CD14-positive monocyte (primary cell): ENCODE measurements at places on chromosomes 3 and 15.

- DNase-seq: no peak
Measured at GRCh38 chr3:161545824-161546223, 49.2 kb downstream of the OTOL1 start.

DNA sequence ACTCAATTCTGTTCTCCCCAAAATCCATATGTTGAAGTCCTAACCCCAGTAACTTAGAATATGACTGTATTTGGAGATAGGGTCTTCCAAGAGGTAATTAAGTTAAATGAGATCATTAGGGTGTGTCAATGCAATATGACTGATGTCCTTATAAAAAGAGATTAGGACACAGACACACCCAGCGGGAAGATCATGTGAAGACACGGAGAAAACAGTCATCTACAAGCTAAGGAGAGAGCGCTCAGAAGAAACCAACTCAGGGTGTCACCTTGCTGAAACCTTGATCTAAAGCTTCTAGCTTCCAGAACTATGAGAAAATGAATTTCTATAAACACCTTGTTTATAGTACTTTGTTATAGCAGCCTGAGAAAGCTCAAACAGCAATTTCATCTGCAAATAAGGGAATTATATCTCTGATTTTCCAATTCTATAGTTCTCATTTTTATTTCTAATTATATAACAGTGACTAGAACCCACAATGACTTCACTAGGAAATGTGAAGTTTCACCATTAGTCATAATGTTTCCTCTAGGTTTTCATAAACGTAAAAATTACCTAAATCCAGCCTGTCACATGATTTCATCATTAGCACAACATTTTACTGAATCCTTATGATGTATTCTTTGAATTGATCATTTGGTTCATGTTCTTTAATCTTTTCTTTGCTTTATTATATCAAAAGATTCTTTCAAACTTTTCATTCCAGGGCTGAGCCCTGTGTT lies 459.1 kb upstream of the MDFIC2 start:
- DNase-seq: peak; percentile 43

DNA sequence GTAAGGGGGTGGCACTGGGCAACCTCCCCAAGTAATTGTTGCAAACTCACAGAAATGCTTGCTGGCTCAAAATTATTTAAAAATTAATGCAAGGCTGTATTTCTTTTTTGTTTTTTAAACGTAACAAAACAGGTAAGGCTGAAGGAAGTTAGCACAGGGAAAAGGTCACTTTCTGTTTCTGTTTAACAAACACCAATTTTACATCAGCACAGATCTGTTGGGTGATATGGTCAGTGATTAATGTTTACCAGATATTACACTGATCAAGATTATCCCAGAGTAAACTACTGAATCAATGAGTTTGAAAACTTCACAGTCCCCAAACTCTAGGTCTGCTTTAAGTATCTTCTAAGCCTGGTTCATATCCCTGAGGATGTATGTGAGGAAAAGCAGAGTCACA lies 558.0 kb downstream of the FOXP1 start:
- DNase-seq: no peak

DNA sequence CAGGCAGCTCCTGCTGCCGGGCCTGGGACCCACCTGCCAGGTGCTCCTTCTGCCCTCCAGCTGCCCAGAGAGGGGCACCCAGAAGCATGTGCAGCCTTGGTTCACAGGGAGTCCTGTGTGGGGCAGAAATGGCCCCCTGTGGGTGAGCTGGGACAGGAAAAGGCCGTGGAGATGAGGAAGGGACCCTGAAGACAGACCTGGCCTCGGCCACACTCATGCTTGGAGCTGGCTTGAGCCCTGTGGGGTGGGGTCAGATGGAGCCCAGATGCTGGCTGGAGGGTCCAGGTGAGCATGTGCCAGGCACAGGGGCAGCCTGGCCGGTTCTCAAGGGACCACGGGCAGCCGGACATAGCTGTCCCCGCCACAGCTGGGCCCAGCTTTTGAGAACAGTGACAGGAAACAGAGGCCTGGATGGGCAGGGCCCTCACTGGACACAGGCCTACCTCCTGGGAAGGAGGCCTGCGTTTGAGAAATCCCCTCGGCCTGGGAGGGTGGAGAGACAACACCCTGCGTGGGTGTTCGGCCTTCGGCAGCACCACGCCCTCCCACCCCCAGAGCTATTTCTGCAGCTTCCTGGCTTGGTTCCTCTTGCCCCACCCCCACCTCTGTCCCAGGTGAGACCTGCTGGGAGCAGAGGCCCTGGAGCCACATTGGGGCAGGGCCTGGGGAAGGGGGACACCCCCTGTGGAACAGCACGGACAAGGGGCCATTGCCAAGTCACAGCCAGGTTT lies 132.6 kb upstream of the MEF2A start:
- DNase-seq: no peak

- DNase-seq: no peak
Measured at GRCh38 chr15:35293353-35294130, 208.4 kb upstream of the NANOGP8 start.

DNA sequence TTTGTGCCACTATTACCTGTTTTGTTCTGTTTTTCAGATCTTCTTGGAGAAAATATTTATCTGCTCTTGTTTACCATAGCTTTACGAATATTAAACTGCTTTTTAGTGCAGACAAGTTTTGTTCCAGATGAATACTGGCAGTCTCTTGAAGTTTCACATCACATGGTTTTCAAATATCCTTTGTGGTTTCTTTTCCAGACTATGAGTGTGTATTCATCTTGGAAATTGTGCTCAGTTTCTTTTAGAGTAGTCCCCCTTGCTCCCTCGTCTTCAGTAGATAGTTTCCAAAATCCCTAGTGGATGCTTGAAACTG lies 1.2 kb downstream of the PIGB start:
- no peak for DNase-seq

DNA sequence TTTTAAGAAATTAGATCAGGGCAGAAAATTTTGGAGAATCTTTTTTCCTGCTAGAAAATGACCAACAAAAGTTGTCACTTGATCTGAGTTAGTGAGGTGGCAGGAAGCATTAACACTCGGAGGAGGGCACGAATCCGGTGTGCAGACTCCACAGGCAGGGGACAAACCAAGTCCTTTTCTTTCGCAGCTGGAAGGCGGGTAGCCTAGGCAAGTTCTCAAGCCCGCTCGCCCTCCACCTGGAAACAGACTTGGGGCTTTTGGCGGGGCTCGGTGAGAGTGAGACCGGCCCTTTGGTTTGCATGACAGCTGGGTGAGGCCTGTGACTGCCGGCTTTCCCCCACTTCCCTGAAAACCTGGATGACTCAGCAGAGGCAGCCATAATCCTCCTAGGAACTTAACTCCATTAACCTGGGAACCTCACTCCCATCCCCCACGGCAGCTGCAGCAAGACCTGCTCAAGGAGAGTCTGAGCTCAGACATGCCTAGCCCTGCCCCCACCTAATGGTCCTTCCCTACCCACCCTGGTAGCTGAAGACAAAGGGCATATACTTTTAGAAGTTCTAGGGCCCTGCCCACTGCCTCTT lies 134.8 kb downstream of the MFSD1 start:
- DNase-seq: no peak

DNA sequence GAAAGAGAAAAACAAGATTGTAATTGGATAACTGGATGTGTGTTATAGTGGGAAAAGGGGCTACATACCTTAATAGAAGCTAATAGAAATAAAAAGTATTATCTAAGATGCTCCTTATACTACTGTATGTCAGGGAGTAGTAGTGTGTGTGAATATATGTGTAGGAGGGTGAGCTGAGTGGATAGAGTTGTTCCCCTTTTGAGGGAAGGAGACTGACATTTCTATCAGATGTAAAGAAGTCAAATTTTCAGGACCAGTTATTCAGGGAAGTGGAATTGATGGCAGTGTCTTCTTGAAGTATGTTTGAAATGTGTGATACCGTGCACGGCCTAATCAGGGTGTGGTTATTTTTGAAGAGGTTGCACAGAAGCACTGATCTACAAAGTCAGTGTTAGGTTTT lies 49.1 kb downstream of the PCOLCE2 start:
- DNase-seq: no peak

DNA sequence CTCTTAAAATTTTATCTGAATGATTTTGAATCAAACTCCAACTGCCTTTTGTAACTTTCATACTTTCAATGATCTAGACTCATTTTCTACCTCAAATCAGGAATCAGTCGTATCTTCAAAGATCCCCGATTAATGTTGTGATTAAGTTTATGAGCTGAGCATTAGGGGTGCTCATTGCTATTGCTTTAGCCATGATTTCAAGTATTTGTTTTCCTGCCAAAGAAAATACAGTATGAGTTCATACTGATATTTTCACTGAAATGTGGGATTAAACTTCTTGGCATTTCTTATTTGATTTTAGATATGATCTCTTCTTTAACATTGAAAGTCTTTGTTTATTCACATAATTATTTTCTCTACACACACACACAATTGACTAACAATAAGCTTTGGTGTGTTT lies 785.6 kb downstream of the NTRK3 start:
- no peak for DNase-seq

DNA sequence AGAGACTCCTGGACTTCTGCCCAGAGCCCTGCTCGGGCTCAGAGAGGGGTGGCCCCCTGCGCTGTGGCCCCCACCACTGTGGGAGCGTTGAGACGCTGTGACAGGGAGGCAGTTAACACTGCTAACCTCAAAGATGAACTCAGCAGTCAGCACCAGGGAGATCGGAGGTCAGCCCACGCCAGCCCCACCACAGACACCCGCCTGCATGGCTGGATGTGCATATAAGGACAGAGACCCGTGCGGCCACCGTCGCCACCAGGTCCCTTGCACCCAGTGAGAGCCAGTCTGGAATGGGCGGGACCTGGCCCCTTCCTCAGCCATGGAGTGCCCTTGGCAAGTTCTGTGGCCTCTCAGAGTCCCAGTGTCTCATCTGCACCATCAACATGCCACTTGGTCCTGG lies 48.5 kb upstream of the FURIN start:
- DNase-seq: no peak

GRCh38 chr3:51621091-51621892 lies 49.8 kb upstream of the TEX264 start:
- peak; percentile 7 for DNase-seq

GRCh38 chr3:90040554-90040953 lies 933.1 kb downstream of the EPHA3 start:
- DNase-seq: no peak

GRCh38 chr15:94631608-94632007 lies 400.2 kb downstream of the MCTP2 start:
- DNase-seq: no peak

DNA sequence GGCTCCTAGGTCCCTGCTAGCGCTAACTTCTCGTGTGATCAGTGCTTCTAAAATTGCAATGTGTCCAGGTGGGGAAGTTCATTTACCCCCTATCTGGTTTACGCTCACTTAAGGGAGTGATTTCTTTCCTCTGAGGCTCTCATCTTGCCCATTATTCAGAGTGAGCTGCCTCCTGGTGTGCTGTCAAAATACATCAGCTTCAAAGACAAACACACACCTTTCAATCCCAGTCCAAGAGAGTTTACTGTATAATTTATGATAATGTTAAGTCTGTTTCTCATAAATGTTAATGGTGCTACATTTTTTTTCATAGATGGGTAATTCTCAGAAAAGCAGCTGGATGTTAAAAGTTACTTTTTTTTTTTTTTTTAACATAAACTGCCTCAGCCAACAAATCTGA lies 112.3 kb downstream of the RORA start:
- DNase-seq: no peak

DNA sequence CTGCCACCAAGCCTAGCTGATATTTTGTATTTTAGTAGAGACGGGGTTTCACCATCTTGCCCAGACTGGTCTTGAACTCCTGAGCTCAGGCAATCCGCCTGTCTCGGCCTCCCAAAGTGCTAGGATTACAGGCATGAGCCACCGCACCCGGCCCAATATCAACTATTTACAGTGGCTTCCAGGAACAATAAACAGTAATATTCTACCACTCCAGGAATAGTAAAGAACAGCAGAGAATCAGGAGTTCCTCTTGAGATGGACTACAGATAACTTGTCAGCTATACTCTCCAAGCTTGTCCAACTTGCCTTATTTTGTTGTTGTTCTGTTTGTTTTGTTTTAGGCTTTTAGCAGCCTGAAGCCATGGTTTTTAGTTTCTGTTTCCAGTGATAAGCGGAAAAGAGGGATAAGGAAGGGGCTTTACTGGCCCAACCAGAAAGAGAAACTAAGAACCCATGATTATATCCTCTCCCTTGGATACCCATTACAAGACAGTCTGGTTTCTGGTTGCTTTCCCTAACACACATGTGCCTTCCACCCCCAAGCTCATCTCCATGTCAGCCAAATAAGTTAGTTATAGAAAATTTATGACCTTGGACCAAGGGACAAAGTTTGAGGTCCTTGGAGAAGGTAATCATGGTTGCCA lies 36.7 kb downstream of the ARHGEF3 start:
- DNase-seq: no peak

GRCh38 chr3:166125179-166125578 lies 288.0 kb upstream of the BCHE start:
- DNase-seq: no peak

- DNase-seq: no peak
Measured at GRCh38 chr3:78878011-78878410, 889.8 kb downstream of the ROBO1 start.

GRCh38 chr3:124281453-124282316 lies 289.8 kb upstream of the ROPN1 start:
- DNase-seq: no peak

GRCh38 chr3:41199866-41200668 lies 762 bp downstream of the CTNNB1 start:
- DNase-seq: peak; percentile 15

DNA sequence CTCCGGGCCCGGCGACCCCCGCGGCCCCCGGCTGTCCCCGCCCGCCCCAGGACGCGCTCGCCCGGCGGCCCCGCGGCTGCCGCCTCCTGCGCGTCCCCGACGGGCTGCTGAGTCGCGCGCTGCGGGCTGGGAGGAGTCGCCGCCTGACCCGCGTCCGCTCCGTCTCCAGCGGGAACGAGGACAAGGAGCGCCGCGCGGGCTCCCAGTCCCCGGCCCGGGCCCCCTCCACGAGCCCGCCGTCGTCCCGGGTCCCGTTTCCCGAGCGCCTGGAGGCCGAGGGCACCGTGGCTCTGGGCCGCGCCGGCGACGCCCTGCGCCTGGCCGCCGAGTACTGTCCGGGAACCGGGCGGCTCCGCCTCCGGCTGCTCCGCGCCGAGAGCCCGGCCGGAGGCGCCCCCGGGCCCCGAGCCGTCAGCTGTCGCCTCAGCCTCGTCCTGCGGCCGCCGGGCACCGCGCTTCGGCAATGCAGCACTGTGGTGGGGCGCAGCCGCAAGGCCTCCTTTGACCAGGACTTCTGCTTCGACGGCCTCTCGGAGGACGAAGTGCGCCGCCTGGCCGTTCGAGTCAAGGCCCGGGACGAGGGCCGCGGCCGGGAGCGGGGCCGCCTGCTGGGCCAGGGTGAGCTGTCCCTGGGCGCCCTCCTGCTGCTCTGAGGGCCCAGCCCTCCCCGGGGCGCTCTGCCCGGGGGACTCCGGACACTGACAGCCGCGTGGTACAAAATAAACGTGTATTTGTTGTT lies 1.5 kb downstream of the C2CD4A start:
- peak; percentile 57 for DNase-seq

DNA sequence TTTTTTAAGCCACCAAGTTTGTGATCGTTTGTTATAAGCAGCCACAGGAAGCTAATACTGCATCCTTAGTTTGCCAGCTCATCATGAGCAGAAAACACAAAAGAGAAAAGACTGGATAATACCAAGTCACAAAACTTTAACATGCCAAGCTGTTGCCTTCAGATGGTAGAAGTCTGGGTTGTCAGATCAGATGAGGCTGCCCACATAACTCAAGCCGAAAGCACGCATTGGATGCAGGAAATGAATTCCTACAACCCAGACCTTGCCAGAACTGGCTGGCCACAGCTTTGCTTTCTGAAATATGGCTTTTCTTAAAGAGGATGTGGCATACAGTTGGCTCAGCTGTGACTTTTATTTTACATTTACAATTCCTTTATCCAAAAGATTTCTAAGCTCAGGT lies 118.3 kb upstream of the NEO1 start:
- DNase-seq: no peak

- no peak for DNase-seq
Measured at GRCh38 chr3:146166826-146167225, 5.8 kb upstream of the PLOD2 start.
